ENCODE measurements at places on chromosomes 5 and 9. TPM values are rescaled to one million over a fixed set of nuclear protein-coding genes. Genes with fewer than 3 reads are reported as not detected.
A peak's percentile ranks its signal among the peaks of the same experiment; 100 is the strongest.

- H3K4me1 ChIP-seq: no peaks in the 10 kb centered on the region
- H3K36me3 ChIP-seq: no peaks in the 10 kb centered on the region
- no peak overlapping the region for H3K4me3 ChIP-seq
- H3K27ac ChIP-seq: no peak overlapping the region
- no peaks in the 10 kb centered on the region for H3K27me3 ChIP-seq
Observed at GRCh38 chr5:23655674-23656073, 148.3 kb downstream of the PRDM9 start.

- DNase-seq: peak; percentile 66
- H3K27me3 ChIP-seq: no peaks in the 10 kb centered on the region
- peak overlapping the region; percentile 34 for H3K27ac ChIP-seq
- H3K4me3 ChIP-seq: no peak overlapping the region
- no peaks in the 10 kb centered on the region for H3K36me3 ChIP-seq
- H3K4me1 ChIP-seq: no peaks in the 10 kb centered on the region
Observed at GRCh38 chr9:107760469-107761242, 271.1 kb upstream of the KLF4 start.

DNA sequence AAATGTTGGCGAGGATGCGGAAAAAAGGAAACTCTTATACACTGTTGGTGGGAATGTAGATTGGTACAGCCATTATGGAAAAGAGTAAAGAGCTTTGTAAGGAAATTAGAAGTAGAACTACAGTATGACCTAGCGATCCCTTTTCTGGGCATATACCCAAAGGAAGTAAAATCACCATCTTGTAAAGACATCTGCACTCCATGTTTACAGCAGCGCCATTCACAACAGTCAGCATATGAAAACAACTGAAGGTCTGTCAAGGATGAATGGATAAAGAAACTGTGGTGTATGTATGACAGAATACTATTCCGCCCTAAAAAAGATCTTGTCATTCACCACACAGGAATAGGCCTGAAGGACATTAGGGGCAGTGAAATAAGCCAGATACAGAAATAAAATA is 27.7 kb upstream of the SLC25A51 start:
- H3K27ac ChIP-seq: no peak overlapping the region
- no peaks in the 10 kb centered on the region for H3K27me3 ChIP-seq
- H3K4me1 ChIP-seq: peaks cover 42% of the 10 kb centered on the region
- no peak overlapping the region for H3K4me3 ChIP-seq
- no peak for DNase-seq
- H3K36me3 ChIP-seq: no peaks in the 10 kb centered on the region

The RMRP gene
- 15,686 TPM for total RNA-seq

DNA sequence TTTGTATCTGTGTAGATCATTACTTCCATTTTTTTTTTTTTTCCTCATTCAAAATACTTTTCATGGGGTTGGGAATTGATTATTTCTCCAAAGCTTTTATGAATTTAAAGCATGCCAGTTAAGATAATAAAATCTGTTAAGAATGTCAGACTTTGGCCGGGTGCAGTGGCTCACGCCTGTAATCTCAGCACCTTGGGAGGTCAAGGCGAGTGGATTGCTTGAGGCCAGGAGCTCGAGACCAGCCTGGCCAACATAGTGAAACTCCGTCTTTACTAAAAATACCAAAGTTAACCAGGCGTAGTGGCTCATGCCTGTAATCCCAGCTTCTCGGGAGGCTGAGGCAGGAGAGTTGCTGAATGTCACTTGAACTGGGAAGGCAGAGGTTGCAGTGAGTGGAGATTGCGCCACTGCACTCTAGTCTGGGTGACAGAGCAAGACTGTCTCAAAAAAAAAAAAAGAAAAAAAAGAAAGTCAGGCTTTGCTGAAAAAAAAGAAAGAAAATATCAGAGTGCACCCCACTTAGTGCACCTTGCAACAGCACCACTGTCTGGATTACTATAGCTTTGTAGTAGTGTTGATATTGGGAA is 18.5 kb downstream of the TBC1D2 start:
- H3K4me1 ChIP-seq: no peaks in the 10 kb centered on the region
- DNase-seq: no peak

DNA sequence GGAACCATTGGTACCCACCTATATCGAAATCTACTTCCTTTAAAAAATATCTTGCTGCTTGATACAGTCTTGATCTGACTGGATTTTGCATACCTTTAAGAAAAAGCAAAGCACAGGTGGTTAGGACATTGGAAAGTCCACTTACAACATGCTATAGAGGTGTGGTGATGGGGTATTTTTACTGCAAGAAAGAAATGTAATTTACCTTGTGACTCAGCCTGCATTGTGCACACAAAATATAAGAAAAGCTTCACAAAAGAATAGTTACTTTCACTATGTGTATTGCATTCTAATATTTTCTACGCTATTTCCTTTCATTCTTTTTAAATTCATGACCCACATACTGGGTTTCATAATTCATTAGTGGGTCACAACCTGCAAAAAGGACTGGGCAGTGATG is 236.2 kb upstream of the RASEF start:
- DNase-seq: no peak
- no peak overlapping the region for H3K27ac ChIP-seq
- H3K4me1 ChIP-seq: no peaks in the 10 kb centered on the region
- H3K27me3 ChIP-seq: no peaks in the 10 kb centered on the region
